ENCODE measurements at places on chromosomes 6 and 20.

- DNase-seq, result no peak
These were observed 16.4 kb downstream of the TAAR2 start for GRCh38 chr6:132607544-132608233.

DNA sequence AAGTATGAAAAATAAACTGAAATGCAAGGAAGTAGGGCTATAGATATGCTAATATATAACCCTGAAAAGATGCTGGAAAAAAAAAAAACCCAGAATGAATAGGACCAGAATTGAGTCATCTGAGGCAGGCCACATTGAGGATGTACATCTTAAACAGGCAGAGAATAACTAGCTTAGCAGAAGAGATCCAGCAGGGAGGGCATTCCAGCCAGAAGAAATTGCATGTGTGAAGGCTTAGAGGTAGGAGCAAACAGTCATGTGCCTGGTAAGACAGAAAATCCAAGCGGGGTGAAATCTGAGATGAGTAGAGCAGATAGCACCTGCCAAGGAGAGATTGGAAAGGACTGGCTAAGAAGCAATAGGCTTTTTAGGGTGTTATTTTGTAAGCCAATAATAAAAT lies 2.6 kb downstream of the COL19A1 start:
- no peak for DNase-seq

GRCh38 chr6:39215640-39216158 lies 13.6 kb downstream of the KCNK5 start:
- DNase-seq, result no peak

- DNase-seq, result no peak
These were observed 207.6 kb upstream of the CDH4 start for GRCh38 chr20:61044499-61044898.

DNA sequence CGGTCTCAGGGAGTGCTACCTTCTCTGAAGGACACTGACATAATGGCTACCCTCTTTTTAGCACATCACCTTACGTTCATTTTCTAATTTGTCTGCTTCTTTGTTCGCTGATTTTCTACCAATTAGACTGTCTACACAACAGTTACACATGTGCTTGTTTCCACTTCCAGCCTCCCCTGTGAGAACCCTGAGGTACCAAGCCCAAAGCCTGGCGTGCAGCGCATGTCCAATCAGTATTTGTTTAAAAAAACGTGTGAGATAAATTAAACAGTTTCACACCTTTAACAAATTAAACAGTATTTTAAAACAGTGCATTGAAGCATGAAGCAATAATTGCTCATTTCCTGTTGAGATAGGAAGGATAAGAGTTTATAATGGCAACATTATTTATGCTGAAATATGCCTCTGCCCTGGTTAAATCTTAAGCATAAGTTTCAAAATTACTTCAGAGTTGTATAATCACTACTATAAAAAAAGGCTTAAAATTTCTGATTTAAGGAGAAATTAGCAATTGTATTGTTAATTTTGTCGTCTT lies 88.9 kb downstream of the MAP3K5 start:
- no peak for DNase-seq

GRCh38 chr6:14925699-14926026 lies 320.2 kb upstream of the JARID2 start:
- DNase-seq, result no peak

DNA sequence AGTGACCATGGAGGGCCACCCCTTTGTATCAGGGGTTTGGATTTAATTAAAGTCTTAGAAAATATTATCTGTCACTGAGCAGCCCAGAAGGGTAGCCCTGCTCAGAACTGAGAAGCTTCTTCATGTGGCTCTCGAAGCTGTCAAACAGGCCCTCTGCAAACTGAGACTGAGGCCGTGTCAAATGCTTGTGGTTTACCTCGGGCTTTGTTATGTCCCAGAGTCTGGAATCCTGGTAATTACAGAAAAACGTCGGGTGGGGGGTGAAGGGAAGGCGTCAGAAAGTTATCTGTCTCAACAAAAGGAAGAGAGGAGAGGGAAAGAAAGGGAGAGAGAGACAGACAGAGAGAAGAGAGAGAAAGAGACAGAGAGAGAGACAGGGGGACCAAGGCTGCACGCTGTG lies 200.8 kb downstream of the BMP7 start:
- no peak for DNase-seq

- no peak for DNase-seq
These were observed 26.5 kb downstream of the SMLR1 start for GRCh38 chr6:130853555-130854183.

DNA sequence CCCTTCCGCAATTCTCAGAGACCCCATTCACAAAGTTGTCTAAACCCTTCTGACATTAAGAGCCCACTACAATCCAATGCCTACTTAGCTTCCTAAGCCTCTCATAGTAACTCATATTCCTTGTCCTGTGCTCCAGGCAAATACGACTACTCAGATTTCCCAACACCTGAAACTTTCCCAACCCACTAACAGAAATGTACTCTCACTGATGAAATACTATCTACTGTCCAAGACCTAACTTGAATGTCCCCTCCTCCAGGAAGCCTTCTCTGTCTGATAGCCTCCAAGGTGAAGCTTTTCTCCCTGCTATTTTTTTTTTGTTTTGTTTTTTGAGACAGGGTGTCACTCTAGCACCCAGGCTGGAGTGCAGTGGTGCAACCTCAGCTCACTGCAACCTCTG lies 30.4 kb downstream of the GPLD1 start:
- no peak for DNase-seq

DNA sequence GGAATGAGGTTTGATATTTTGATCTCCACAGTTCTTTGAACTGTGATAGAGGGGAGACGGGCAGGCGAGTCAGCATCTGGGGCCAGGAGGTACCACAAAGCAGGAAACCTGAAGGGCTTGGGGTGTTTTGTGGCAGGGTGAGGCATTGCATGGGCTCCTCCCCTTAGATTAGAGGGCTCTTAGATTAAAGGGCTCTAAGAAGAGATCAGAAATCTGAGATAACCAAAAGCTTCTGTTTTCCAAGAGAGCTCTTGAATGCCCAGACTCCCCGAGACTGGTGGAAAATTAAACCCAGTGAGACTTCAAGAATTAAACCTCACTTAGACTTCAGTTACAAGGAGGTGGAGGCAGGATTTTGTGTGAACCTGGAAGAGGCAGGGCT lies 2.4 kb upstream of the GPX5 start:
- no peak for DNase-seq

GRCh38 chr6:19812512-19813119 lies 24.6 kb upstream of the ID4 start:
- DNase-seq, result no peak

DNA sequence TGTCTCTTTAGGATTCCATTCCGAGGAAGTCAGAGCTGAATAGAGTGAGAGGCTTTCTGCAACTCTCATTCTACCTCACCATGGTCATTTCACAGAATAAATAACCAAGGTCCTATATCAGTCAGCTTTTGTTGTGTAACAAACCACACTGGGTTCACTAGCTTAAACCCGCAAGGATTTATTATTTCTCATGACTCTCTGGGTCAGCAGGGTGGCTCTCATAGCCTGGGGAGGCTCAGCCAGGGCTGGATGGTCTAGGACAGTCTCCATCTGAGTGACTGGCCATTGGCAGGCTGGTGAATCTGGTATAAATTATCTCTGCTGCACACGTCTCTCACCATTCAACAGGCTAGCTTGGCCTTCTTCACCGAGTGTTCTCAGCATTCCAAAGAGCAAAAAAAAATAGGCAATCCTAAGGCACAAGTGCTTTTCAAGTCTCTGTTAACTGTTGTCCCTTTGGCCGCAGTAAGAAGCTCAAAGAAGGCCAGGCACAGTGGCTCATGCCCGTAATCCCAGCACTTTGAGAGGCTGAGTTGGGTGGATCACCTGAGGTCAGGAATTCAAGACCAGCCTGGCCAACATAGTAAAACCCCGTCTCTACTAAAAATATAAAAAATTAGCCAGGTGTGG lies 39.7 kb downstream of the ISM1 start:
- DNase-seq, result no peak

- DNase-seq, result no peak
These were observed 17.6 kb downstream of the IL22RA2 start for GRCh38 chr6:137155830-137156229.

DNA sequence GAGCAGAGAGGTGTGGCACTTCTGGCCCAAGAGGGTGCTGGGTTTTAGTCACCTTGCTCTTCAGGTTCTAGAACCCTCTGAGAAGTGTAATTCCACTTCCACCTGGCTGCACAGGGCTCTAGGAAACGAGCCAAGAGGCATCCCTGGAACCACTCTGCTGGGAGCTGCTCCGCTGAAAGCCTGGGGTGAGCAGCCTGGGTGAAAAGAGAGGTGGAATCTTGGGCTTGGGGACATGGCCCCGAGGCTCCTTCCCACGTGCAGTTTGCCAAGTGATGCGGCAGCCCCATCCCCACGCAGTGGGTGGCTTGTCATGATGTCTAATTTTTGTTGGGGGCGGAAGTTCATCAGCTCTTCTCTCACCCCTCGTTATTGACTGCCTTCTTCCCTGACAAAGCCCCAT lies 32.8 kb downstream of the PPP1R16B start:
- no peak for DNase-seq

DNA sequence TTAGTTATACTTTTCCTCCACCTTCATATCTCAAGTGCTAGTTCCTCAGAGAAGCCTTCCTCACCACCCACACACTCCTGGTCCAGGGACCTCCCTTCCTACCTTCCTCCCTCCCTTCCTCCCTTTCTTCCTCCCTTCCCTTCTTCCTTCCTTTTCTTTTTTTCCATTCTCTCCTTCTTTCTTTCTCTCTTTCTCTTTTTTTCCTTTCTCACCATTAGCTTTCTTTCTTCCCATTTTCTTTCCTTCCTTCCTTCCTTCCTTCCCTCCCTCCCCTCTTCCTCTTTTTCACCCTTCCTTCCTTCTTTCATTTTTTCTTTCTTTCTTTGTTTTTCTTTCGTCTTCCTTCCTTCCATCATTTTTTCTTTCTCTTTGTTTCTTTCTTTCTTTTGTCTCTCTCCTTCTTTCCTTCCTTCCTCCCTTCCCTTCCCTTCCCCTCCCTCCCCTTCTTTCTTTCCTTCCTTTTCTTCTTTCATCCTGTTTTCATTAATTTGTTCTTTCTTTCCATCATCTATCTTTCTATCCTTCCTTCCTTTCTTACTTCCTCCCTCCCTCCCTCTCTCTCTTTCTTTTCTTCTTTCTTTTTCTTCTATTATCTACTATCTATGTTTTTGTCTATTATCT lies 416.0 kb downstream of the PLCB1 start:
- no peak for DNase-seq

DNA sequence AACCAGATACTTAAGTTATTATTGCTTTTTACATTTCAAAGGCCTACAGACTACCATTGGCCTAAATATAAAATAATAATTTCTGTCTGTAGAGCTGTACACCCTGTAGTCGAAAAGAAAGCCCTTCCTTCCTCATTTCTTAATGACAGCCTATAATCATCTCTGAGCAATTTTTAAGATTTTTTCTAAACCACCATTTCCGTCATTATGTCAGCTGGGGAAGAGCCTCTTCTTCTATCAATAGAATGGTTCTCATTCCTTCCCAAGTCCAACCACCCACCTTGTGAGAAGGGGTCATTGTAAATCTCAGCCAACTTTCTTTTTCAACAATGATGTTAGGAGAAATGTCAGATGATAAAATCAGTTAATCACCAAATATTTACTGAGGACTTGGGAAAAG lies 91.8 kb downstream of the PLEKHG1 start:
- DNase-seq, result no peak

DNA sequence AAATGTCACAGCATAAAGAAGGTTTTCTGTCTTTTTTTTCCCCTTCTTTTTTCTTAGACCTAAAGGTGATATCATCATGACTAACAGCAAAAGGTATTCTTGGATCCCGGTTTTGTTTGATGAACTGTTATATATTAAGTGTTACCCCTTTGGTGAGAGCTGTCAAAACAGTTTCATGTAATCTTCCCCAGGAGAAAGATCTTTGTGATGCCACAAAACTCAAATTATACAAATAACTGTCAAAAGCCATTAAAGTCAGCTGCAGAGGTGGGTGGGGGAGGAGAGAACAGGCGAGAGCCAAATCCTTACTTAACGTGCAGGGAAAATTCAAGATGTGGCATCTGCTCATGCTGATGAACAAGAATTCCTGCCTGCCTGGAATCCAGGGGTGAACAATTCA lies 258.2 kb downstream of the BMP7 start:
- no peak for DNase-seq

- no peak for DNase-seq
These were observed 21.7 kb upstream of the BHLHE23 start for GRCh38 chr20:63028461-63028921.

- DNase-seq, result no peak
These were observed 53.5 kb upstream of the APCDD1L start for GRCh38 chr20:58568483-58569240.

- DNase-seq, result no peak
These were observed 245.4 kb upstream of the SPTLC3 start for GRCh38 chr20:12763406-12763805.
